ENCODE measurements at places on chromosomes 2 and 18. TPM values are rescaled to one million over a fixed set of nuclear protein-coding genes. Genes with fewer than 3 reads are reported as not detected.

GRCh38 chr2:1742681-1743395, 1.5 kb downstream of the PXDN start:
- peaks cover 3% of the 10 kb centered on the region for H3K27me3 ChIP-seq
- H3K4me3 ChIP-seq: peak overlapping the region; percentile 43
- H3K27ac ChIP-seq: peak overlapping the region; percentile 29
- peaks cover 2% of the 10 kb centered on the region for H3K4me1 ChIP-seq
- DNase-seq: no peak
- no peaks in the 10 kb centered on the region for H3K36me3 ChIP-seq

DNA sequence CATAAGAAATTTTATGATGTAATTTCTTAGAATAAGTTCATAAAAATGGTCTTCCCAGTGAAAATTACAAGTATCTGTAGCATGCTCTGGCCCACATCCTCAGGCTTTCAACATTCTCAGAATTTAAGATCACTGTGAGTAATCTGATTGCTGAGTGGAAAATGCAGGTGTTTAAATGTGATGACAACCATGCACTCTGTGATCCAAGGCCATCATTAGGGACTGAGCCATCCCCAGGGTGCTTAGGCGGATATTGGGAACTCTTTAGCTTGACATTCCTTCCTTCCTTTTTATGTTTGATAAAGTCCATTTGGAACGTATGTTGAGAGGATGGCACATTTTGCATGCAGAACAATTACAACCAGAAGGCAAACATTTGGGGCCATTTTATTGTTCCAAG, 95.5 kb downstream of the ARL4C start:
- H3K27me3 ChIP-seq: no peaks in the 10 kb centered on the region
- DNase-seq: no peak
- H3K36me3 ChIP-seq: no peaks in the 10 kb centered on the region

- H3K27ac ChIP-seq: no peak overlapping the region
- H3K4me1 ChIP-seq: no peaks in the 10 kb centered on the region
- no peaks in the 10 kb centered on the region for H3K27me3 ChIP-seq
These were observed 290.5 kb upstream of the KYNU start for GRCh38 chr2:142586693-142587580.

SH2D6 gene
- total RNA-seq: 2.7 TPM

CREB1 gene
- 60.4 TPM for total RNA-seq
